ENCODE measurements at places on chromosomes 4 and X.

DNA sequence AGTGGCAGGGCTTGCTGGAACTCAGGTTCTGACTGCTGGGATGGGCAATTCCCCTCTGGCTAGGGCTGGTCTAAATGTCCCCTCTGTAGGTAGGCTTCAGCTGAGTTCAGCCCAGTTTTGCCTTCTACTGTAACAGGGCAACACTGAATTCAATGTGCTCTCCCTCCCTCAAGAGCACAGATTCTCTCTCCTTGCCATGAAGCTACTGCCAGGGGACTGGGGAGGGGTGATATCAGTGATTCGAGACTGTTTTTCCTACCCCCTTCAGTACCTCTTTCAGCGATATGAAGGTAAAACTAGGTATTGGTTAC, 23.4 kb upstream of the STPG2 start:
- no peak for DNase-seq

DNA sequence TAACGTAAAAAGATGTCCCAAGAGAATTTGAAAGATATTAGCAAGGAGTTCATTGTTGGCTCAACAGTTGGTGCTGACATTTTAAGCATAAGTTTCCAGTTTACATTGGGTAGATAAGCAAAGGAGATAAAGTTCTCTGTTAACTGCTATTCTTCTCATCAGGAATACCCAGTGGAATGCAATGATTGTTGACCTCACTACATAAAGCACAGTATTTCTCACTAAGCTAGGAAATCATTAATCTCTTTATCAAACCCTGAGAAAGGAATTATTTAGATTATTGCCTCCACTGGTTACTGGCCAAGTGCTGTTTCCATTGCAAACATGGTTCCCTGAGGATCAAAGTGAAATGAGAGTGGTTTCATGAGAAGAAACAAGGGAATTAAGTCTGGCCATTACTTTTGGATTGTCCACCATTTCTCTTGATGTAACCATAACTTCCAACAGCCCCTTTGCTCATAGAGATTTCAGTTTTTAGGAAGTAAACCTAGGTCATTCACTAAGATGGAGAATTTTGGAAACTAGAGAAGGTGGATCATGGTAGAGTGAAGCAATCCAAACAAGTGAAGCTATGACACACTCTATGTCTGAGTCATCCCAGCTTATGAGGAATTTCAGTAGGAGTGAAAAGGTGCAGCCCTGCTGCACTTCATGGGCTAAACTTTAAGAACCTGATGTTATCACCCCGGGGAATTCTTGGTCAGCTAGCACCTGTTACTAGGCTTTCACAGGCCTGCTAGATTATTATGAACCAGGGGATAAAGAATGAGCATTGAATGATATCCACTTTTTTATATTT, 163.4 kb downstream of the AREG start:
- no peak for DNase-seq

GRCh38 chrX:24153796-24154189, 4.3 kb downstream of the ZFX start:
- no peak for DNase-seq

GRCh38 chrX:16125520-16126149, 2.3 kb downstream of the GRPR start:
- no peak for DNase-seq

- DNase-seq, result no peak
Observed at GRCh38 chr4:165627128-165627527, 245.9 kb upstream of the TLL1 start.

DNA sequence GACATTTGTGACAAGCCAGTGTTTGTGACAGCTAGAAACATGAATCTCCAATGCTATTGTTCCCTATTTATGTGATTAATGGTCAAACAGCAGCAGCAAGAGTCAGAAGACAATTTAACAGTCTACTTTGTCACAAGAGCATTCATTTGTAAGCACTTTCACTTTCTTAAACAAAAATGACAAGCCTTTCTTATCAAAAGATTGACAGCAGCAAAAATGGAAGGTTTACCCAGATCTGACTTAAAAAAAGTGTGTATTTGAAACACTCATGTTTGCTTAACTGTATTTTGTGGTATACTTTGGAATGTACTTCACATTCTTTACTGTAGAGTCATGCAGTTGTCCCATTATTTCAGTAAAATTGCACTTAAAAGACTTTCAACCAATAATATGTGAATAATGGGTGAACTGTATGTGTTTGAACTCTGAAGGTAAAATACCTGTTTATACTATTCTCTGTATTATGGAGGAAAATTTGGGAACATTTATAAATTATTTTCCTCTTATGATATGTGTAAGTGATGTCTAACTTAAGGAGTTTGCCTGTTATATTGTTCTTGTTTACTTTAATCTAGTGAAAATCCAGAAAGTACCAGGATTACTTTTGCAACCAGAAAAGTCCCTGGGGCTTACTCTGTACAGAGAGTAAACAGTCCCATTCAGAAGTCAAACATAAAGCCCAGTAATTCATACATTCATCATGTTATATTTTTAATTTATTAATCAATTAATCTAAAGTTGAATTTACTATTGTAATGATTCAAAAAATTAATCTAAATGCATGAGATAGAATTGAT, 314.9 kb upstream of the TRAM1L1 start:
- no peak for DNase-seq

DNA sequence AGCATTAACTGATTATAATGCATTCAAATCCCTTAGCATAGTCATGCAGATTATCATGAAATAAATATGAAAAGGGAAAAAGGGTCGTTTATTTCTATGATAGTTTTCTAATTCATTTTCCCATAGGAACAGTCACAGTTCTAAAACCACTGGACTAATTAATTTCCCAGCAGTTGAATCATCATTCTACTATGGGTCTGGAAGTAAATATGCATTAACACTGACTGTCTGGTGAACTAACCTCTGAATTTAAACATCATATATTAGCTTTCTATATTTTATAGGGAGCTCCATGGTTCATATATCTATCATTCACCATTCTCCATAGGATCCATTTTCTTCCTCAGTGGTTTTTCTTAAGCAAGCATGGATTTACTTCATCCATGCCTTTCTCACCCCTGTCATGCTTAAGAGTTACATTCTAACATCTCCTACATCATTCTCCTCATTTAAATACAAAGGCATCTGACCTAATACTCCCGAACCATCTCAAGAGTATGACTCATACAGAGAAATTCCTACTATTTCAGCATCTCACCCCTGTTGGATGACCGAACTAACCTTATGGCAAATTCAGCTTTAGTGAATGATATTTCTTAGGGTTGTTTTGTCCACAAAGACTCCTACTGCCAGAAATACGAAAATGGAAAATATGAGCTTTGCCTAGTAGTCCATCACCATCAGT, 198.7 kb upstream of the ADAMTS3 start:
- DNase-seq, result no peak

DNA sequence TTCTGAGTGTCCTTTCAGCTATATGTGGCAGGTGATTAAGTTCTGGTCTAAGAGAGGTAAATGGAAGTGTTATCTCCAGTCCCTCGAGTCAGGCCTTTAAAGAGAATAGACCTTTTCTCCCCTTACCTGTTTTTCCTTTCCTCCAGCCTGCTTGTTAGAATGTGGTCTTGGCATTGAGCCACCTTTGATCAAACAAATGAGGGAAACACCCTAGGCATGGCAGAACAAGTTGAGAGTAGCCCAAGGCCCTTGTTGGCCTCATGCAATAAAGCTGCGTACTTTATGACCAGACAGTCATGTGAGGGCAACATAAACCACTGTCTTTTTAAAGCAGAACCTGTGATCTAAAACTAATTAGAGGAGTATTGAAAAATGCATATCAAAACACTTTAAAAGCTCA, 13.2 kb upstream of the IL13RA2 start:
- DNase-seq, result no peak

DNA sequence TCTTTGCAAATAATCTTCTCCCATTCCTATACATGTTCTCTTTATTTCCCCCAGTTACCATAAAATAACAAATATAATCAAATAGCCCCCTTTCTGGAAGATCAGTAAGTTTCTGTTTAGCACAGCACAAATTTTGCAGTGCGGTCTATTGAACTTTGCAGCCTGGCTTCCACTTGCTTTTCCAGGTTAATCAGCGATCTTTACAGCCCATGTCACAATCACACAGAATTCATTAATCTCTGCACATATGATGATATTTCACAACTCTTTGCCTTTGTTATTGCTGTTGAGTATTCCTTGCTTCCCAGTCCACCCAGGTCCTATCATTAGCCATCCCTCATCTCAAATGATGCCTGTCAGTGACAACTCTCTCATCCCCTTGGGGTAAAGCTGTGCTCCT, 2358.0 kb downstream of the PCDH7 start:
- no peak for DNase-seq

GRCh38 chr4:123777373-123777772, 380.8 kb downstream of the SPRY1 start:
- DNase-seq, result peak; percentile 65

- DNase-seq, result no peak
Observed at GRCh38 chrX:42460706-42461105, 317.3 kb downstream of the PPP1R2C start.

All from hindlimb muscle (tissue), 1 donor.